ENCODE measurements at places on chromosomes 3 and 15.

DNA sequence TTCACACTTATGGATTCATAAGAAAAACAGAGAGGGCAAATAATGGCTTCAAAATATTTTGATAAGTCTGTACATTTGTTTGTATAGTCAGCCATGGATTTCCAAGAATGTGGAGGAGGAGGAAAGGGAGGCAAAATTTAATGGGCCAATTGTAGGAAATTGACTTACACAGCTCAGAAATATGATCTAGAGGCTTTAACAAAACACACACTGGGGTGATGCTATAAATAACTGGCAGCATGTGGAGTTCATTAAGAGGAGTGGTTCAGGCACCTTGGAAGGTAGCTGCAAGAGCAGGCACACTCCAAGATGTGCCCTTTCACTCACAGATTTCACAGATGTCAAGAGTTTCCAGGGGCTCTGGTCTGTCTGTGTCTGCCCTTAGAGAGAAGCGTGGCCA is 193.4 kb upstream of the RASGRP1 start:
- no peak for DNase-seq

DNA sequence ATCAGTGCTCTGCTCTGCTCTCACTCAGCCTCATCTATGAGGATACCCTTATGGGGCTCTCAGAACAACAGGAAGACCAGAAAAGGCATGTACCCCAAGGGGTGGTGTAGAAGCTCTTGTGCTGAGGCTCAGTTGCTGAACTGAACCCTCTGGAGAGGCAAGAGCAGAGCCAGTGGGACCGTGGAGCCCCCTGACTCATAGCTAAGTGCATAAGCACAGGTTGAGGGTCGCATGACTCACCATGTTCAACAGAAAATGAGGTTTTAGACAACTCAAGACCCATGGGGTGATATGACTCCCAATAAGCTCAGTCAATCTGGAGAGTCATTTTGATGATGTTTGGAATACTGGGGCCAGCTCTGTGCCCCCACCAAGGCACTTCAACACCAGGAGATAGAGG is 37.3 kb downstream of the CRYGS start:
- DNase-seq: no peak

DNA sequence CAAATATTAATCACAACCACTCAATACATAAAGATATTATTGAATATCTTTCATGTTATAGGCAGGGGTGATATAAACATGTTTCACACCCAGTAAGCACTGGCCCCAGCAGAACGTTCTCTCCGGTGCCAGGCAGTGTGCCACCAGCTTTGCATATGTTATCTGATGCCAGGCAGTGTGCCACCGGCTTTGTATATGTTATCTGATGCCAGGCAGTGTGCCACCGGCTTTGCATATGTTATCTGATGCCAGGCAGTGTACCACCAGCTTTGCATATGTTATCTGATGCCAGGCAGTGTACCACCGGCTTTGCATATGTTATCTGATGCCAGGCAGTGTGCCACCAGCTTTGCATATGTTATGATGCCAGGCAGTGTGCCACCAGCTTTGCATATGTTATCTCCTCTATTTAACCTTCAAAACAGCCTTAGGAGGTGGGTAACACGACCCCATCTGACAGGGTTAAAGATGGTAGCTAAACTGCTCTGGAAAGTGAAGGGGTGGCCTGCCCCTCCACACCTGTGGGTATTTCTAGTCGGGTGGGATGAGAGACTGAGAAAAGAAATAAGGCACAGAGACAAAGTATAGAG is 6.9 kb downstream of the MUC20 start:
- DNase-seq: no peak

DNA sequence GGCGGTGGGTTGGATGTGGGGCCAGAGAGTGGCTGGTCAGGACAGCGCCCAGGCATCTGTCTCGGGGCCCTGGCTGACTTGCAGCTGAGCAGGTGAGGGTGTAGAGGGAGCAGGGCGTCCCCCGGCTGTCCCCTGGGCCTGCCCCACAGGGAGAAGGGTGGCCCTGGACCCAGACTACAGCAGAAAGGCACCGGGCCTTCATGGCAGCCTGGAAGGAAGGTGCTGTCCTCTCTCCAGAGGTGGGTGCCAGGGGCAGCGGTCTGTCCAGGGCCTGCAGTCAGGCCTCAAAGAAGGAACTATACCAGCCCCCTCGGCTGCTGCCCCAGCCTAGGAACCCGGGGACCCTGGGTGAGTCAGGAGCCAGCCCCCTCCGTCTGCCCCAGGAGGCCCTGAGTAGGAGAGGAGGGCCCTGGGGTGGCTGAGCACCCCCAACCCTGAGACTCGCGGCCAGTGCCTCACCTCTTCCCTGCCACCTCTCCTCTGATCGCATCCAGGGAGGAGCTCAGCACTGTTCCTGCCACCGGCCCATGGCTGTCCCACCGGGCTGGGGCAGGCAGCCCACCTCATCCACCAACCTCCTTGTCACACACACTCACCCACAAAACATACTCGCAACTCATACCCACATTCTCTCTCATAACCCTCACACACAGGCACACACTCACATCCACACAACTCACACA is 133.5 kb downstream of the FBLN2 start:
- no peak for DNase-seq

GRCh38 chr15:22904736-22905135 is 66.3 kb downstream of the NIPA2 start:
- no peak for DNase-seq

DNA sequence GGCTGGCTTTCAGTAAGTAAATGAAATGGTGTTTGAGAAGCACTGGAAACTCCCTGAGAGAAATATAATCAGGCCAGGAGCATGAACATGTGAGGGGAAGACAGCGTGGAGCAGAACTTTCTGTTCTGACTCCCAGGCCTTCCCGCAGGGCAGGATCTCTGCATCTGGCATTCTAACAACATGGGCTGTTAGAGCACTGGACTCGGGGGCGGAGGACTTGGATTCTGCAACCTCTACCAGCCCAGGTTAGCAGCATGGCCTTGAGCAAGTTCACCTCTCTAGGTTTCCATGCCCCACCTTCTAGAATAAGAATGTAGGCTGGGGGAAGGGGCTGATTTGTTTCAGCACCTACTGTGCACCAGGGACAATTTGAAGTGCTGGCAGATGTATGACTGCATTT is 12.5 kb upstream of the BFSP2 start:
- no peak for DNase-seq

DNA sequence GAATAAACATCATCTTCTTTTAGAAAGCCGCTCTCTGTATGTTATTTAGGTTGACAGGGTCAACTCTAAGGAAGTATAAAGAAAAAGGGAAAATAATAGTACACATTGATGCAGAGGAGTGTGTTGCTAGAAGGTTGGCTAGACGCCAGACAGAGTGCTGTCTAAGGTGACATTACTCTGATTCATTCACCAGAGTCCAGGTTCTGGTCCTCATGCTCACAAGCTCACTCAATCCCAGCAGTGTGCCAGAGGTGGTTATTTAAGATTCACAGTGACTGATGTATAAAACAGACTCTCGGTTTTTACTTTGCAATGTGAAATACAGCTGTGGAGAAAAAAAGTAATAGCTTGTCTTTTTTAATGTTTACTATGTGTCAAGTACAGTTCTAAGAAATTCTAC is 1.7 kb downstream of the CFAP44 start:
- no peak for DNase-seq

DNA sequence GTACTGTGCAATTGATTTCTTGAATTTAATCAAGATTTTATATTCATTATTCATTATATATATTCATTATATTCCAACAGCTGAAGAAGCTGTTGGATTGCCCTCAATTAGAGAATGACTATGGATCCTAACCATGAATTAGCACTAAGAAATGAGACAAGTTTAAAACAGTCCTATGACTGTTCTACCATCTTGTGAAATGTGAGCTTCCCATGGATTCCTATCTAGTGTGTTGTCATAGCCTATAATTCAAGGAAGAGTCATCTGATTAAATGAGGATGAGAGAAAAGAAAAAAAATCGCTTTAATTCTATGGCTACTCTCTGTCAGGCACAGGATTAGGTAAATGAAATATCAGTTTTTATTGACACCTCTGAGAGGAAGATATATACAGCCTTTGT is 696.6 kb upstream of the NAALADL2 start:
- no peak for DNase-seq

GRCh38 chr3:59606638-59607266 is 556.9 kb upstream of the CFAP20DC start:
- DNase-seq: no peak

DNA sequence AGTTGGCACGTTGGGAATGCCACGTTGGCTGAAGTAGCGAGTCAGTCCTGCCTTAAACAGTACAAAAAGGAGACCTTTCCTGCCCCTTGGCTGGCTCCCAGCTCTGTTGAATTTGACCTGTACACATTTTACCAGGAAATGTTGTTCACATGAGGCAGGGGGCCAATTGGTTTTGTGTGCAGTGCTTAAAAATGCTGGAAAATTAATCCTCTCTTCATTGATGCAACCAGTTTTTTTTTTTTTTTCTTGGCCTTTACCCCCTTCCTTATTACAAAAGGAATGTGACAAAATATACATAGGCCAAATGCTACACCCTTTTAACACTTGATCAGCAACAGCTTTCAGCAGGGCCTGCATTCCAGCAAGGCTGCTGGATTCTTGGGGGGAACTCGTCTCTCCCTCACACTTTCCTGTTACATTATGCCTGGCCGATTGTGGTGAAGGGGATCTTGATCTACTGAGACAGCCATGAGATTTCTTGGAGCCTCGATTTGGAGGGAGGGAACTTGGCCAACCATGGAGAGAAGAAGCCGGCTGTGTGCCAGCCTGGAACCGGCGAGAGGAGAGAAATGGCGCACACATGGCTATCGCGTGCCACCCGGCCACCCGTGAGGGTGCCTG is 93.1 kb downstream of the DNASE1L3 start:
- DNase-seq: no peak

GRCh38 chr3:67011414-67012131 is 13.5 kb downstream of the KBTBD8 start:
- no peak for DNase-seq

DNA sequence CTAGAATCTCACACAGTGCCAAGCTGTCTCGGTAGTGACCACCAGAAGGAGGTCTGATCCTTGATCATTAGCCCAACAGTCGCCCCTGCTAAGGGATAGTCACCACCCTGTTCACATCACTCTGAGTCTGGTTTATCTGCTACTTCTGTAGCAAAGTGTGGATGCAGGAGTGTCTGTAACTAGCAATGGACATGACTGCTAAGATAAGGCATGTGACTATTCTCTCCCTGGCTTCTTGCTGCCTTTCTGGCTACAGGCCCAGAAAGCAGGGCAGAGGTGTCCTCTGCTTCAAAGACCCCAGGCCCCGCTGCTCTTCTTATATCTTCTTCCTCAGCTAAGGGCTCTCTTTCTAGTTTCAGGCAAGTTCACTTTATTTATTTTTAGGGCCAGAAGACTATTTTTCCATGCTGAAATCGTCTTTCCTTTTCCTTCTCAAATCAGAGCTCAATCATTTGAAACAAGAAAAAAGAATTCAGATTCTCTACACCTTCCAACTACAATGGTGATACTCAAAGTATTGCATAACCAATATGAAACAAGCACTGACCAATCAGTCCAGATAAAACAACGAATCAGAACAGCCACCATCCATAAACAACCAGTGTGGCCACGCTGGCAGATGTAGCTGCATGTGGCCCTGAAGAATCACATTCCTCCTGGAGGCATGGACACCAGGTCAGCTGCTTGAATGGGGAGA is 8.0 kb upstream of the KNG1 start:
- no peak for DNase-seq

DNA sequence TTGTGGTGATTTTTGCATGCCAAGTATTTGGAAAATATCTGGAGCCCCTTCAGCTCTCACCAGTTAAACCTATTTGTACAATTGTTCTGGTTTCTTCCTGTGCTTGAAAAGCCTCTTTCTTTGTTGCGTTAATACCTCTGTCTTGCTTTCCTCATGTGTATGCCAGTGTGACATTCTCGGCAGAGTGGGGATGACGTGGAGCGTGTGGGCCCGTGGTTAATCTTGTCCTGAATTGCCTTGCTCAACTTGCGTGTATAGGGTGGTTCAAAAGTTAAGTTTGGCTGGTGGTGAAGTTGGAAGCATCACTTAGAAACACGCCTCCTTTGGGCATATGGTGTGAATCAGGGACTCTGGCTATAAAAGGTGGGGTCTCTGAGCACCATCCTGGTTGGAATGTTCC is 67.1 kb downstream of the IGF1R start:
- DNase-seq: no peak

GRCh38 chr3:11565072-11565471 is 78.6 kb downstream of the VGLL4 start:
- no peak for DNase-seq

- no peak for DNase-seq
Observed at GRCh38 chr3:43348350-43348749, 62.0 kb downstream of the SNRK start.

- no peak for DNase-seq
Observed at GRCh38 chr3:130688697-130689470, 57.7 kb downstream of the PIK3R4 start.

DNA sequence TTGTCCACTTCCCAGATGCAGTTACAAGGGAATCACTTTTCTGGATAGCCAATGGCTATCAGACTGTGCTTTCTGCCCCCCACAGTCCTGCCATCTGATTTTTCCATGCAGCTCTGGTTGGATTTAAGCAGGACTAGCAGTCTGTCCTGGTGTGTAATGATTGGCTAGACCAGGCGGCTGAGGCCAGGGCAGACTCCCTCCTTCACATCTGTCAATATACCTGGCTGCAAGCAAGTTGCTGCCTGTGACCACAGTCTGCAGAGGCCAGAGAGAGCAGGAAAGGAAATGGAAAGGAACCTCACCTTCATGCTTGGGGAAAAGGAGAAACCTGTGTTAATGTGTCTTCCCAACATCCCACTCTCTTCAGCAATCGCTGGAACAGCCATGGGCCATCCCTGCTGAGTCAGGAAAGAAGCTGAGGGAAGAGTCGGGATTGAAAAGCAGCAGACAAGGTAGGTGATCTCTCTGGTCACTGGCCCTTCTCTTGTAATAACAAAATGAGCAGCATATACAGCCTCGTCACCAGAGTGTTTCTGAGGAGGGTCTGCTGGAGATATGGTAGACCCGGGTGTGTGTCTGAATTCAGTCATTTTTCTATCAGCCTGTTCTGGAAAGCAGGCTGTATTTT is 126.7 kb upstream of the PHLDB2 start:
- DNase-seq: no peak

DNA sequence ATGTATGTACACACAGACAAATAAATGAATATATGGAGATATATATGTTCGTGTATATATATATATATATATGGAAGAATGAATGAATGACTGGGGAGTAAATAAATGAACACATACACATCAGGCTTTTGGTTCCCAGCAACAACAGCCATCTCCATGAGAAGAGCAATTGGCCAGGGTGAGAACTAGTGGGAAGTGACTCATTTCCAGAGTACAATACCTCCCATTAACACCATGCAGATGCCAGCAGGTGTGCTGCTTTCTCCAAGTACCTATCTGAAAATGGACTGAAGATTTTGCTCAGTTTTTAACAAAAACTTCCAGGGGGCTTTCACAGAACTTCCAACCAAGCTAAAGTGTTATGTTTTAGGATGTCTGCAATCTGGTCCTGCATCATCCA is 179.8 kb upstream of the SLC2A2 start:
- DNase-seq: no peak
